ENCODE measurements at places on chromosomes 5 and 9.

- no peak for DNase-seq
Observed at GRCh38 chr5:35884191-35884769, 27.6 kb downstream of the IL7R start.

DNA sequence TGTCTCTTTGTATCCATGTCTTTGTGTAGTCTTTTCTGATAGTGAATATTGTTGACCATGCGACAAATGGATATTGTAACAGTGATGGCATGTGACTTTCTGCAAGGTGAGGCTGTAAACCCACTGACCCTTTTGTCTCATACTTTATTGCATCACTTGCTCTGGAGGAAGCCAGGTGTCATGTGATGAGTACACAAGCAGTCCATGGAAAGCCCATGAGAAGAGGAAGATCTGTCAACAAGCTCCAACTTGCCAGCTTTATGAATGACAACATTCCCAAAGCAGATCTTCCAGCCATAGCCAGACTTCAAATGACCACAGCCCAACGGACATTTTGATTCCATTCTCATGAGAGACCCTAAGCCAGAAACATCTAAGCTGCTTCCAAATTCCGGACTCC lies 450.1 kb upstream of the ACTBL2 start:
- DNase-seq, result no peak

GRCh38 chr9:38039090-38039906 lies 29.7 kb downstream of the SHB start:
- no peak for DNase-seq

GRCh38 chr5:35320029-35320428 lies 89.7 kb upstream of the PRLR start:
- DNase-seq, result no peak

GRCh38 chr5:81717226-81717625 lies 33.7 kb downstream of the SSBP2 start:
- no peak for DNase-seq

DNA sequence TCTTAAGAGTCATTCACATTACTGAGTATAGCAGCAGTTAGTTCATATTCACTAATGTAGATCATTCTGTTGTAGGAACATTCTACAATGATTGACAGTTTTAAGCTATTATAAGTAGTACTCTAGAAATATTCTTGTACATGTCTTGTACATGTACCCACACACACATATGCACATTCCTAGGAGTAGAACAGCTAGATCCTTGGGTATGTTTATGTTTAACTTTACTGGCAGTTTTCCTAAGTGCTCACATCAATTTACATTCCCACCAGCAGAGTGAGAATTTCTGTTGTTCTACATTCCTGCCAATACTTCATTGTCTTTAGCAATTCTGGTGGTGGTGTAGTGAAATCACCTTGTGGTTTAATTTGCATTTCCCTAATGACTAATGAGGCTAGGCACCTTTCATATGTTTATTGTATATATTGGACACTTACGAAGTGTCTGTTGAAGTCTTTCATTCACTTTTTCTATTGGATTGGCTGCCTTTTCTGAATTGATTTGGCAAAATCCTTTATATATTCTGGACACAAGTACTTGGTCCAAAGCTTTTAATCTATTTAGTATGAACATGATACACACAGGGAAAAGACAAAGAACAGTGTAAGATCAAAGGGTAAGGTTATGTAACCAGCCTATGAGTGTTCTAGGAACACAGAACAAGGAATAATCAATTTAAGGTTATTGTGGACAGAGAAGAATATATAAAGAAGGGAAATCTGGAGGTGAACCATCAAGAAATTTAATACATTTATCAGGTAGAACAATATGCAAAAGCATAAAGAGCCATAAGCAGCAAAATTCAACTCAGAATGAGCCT lies 95.6 kb downstream of the MLLT3 start:
- DNase-seq, result no peak

GRCh38 chr9:25261445-25261844 lies 416.8 kb downstream of the TUSC1 start:
- DNase-seq, result no peak

DNA sequence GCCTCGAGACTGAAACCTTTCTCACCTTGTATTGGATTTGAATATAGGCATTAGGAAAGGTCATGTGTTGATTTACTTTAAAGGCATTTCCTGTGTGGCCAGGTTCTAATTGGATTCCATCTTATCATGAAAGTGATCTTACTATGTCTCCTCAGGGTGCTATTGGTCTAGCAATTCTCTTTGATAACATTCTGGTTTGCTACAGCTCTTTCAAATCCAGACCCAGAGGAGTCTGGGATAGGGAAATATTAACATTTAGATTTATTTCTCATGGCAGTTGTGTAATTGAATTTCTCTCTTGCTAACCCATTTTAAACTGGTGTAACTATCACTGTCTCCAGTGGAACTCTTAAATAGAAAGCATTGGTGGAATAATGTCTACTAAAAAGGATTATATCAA lies 69.9 kb upstream of the NMUR2 start:
- no peak for DNase-seq

- DNase-seq, result no peak
Observed at GRCh38 chr5:14234204-14234603, 91.1 kb downstream of the TRIO start.

GRCh38 chr9:27278374-27278773 lies 18.6 kb downstream of the EQTN start:
- DNase-seq, result no peak

DNA sequence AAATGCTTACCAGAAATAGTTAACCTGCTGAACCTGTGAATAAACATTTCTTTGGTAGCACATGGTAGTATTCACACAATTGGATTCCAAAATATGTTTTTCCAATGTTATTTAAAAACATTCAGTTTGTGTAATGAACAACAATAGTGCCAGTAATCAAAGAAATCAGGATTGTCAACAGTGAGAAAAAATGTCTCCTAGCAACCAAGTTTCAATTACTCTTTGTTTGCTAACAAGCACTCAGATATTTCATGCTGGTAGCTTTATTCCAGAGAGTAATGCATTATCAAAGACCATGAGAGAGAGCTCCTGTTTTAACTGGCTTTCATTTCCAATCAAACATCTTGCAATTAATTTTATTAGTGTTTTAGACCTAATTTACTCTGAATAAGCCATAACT lies 768.1 kb upstream of the GRAMD2B start:
- no peak for DNase-seq

GRCh38 chr5:138819081-138819480 lies 56.1 kb downstream of the LRRTM2 start:
- no peak for DNase-seq

GRCh38 chr5:53438486-53439472 lies 41.6 kb upstream of the FST start:
- no peak for DNase-seq

GRCh38 chr5:27652505-27652904 lies 614.1 kb upstream of the CDH9 start:
- no peak for DNase-seq

Measured in CD4-positive, alpha-beta T cell treated with Interleukin-12 subunit alpha and Interleukin-12 subunit beta, for 1 hour (primary cell).